Pons (tissue), 1 donor: ENCODE measurements at places on chromosomes 4 and X.

DNA sequence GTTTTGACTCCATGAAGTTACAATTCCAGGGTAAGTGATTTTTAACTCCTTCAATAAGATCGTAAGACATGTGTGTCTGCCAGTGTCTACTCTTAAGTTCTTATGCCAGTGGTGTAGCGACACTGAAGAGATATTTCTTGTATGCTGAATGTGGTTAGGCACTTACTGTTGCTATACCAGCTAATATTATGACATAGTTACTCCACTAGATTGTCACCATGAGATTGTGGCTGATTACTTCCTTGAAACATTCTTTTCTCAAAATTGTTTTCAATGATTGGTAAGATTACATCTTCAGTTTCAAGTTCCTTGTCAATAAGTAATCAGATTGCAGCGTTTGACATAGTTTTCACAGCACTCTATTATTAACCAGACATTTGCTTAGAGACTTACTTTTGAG is 60.6 kb upstream of the PAGE5 start:
- no peak for DNase-seq

- no peak for DNase-seq
Observed at GRCh38 chr4:174581901-174582300, 59.6 kb upstream of the HPGD start.

DNA sequence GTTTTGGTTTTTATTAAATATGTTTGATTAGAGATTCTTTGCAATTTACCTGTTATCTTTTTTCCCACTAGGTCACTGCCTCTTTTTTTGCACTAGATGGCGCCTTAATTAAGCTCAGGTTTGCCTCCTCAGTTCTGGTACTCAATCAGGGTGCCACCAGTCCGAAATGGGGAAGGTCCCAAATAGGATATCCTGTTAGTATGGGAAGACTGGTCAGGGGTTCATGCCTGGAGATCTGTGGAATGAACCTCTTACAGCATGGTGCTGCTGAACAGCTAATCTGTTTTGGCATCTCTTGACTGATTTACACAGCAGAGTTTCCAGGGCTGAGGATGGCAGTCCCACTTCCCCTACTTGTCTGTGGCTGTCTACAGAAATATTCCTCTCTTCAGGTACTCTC is 24.2 kb upstream of the VSIG1 start:
- no peak for DNase-seq

DNA sequence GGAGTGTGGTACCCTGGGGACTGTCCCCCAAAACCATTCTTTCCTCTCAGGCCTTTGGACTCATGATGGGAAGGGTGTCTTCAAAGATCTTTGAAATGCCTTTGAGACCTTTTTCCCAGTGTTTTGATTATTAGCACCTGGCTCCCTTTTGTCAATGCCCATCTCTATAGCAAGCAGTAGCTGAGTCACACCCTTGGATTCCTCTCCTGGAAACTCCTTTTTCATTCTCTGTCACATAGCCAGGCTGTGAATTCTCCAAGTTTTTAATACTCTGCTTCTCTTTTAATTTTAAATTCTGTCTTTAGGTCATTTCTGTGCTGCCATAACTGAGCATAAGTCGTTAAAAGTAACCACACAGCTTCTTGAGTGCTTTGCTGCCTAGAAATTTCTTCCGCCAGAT is 29.7 kb downstream of the IL21 start:
- DNase-seq, result no peak

- DNase-seq, result no peak
Observed at GRCh38 chr4:92184566-92184965, 119.2 kb upstream of the GRID2 start.

DNA sequence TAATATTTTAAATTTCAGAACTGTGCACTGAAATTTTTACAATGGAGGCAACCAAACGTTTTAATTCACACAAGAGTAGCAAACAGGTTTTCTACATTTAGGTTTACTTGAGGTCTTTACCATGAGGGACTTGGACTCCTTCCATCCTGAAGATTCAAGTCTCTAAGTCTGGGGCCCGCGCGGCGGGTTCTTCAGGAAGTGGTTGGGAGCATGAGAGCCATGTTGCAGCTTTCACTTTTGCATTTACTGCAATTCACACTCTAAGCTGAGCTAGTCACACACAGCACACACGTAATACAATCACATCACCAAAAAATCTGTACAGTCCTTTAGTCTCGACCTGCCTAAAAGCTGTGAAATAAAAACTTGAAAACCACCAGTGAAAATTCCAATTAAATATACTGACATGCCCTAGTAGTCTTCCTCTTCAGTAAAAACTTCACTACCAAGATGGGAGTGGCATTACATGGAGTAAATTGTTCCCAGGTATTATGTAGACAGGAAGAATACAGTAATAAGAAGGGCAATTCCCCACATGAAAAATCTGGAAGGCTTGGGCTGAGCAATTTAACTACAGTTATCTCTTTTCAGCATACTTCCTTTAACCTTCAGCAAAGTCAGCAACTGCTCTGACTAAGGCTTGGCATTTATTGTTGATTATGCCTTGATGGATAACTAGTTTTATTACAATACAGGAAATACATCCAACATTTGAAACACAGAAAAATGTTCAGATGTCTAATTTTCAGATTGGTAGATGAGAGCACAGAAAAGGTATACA is 571.1 kb upstream of the DIPK2B start:
- DNase-seq, result no peak

GRCh38 chr4:169626331-169627282 is 6.2 kb downstream of the CLCN3 start:
- DNase-seq, result no peak

DNA sequence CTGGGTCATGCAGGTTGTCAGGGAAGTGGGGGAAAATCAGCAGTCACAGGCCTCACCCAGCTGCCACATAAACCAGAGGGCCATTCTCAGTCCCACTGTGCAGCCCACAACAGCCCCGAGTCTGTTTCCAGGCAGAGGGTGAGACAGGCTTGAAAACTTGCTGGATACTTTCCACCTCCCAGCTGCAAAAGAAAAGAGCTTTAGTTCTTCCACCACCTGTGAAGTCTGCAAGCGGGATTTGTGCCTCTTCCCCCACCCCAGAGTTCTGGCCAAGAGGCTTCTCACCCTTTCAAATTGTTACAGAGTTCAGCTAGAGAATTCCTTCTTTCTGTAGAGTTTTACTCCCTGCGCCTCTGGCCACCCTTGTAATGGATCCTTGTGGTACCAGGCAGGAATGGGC is 115.5 kb upstream of the ZDHHC15 start:
- peak; percentile 0 for DNase-seq

- no peak for DNase-seq
Observed at GRCh38 chr4:36944232-36944631, 300.3 kb upstream of the NWD2 start.

GRCh38 chr4:168019921-168020320 is 72.4 kb upstream of the ANXA10 start:
- no peak for DNase-seq

- DNase-seq, result no peak
Observed at GRCh38 chr4:105741548-105741947, 33.0 kb downstream of the GSTCD start.

DNA sequence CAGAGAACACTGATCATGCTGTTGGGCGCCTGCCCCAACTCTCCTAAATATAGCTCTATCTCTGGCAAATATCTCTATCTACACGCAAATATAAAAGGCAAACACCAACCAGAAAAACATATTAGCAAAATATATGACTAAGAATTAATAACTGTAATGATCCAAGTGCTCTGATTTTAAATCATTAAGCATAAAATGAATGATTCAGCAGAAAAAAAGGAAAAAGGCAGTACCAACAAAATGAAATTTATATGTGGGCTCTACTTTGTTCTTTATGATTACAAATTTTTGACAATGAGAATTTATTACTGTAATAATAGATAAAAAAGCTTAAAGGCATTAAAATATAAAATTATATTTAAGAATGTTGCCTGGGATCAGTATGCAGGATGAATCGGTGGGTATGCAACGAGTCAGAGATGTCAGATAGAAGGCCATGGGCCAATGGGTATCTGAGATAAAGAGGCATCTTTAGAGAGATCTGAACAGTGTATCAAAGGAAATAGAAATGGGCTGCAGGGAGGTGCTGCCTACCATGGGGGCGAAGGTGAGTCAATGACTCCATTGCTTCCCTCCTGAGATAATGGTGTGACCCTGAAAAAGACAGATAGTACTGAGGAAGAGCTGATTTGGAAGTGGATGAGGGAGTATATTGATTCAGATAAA is 234.8 kb downstream of the SCFD2 start:
- DNase-seq, result no peak

GRCh38 chrX:12403474-12404082 is 265.3 kb downstream of the FRMPD4 start:
- no peak for DNase-seq

GRCh38 chr4:70954032-70954431 is 39.4 kb upstream of the DCK start:
- no peak for DNase-seq

DNA sequence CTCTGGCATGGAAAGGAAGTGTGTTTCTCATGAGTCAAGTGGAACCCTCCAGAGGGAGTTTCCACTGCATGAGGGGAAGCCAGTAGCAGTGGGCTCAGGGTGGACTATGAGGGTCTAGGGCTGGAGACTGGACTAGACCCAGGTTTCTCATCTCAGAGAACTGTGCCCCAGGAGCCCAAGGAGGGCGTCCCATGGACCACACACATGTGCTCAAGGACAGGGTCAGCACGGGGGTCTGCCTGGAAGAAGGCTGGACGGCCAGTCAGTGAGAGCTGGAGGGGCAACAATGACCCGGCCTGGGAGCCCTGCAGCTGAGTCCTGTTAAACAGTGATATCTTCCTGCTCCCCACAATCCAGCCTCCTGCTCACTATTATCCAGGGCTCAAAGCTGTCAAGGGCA is 5.8 kb upstream of the CTSO start:
- DNase-seq, result no peak

GRCh38 chr4:22462688-22463087 is 53.2 kb downstream of the ADGRA3 start:
- DNase-seq, result no peak

DNA sequence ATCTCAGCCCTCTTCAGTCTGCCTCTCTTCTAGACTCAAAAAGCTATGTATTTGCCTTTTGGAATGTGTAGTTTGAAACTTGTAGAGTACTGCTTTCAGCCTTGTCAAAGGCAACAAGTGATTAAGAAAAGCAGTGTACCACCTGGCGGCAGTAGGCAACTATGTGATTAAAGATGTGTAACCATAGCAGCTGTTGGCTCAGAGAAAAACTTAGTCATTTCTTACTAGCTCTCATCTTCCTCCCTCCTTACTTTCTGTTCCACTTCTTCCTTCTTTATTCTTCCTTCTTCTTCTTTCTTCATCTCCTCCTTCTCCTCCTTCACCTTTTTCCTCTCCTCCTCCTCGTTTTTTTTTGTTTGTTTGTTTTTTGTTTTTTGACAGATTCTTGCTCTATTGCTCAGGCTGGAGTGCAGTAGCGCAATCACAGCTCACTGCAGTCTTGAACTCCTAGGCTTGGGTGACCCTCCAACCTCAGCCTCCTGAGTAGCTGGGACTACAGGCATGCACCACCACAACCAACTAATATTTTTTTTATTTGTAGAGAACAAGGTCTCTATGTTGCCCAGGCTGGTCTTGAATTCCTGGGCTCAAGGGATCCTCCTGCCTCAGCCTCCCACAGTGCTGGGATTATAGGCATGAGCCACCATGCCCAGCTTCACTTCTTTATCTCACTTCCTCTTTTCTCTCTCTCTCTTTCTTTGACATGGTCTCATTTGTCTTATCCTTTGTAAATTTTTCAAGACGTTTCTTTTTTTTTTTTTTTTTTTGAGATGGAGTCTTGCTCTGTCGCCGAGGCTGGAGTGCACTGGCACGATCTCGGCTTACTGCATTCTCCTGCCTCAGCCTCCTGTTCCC is 32.6 kb downstream of the ABHD18 start:
- no peak for DNase-seq

DNA sequence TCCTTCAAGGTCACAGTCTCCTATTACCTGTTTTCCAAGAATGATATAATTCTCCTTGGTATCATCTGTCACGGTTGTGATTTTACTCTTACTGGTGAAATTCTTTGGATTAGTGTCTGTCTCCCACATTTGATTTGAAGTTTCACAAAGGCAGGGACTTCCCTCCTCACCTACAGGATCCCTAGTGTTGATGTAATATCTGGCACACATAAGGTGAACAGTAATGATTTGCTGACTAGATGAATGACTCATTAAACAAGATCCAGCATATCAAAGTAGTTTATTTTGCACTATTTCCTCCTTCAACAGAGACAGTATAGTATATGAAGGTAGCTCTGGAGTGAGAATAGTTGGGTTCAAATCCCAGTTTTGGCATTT is 135.3 kb upstream of the IL1RAPL2 start:
- no peak for DNase-seq
